ENCODE measurements at places on chromosomes 5 and 9. TPM values are rescaled to one million over a fixed set of nuclear protein-coding genes. Genes with fewer than 3 reads are reported as not detected.
A peak's percentile ranks its signal among the peaks of the same experiment; 100 is the strongest.

Gene PALM2AKAP2
- total RNA-seq, result 12.5 TPM

Gene DPM2
- 27.0 TPM for total RNA-seq

Gene AJM1
- total RNA-seq, result 1.4 TPM

Gene SPATA31C1
- total RNA-seq, result not detected

DNA sequence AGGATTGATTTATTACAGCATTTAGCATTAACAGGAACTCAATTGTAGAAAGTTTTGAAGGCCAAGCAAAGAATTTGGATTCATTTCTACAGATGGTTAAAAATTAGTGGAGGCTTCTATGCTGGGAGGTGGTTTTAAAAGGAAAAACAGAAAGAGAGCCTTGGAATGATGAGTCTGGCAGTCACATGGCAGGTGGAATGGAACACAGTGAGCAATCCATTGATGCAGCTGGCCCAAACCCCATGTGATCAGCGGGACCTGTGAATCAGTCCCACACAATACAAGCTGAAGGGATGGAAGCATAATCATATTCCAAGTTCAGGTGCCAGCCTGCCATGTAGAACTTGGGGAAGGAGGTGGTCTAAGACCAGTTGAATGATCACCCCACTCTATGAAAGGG lies 147.9 kb downstream of the PIP5K1B start:
- H3K36me3 ChIP-seq, result no peaks in the 10 kb centered on the region
- no peak overlapping the region for H3K4me3 ChIP-seq
- H3K4me1 ChIP-seq, result no peaks in the 10 kb centered on the region

DNA sequence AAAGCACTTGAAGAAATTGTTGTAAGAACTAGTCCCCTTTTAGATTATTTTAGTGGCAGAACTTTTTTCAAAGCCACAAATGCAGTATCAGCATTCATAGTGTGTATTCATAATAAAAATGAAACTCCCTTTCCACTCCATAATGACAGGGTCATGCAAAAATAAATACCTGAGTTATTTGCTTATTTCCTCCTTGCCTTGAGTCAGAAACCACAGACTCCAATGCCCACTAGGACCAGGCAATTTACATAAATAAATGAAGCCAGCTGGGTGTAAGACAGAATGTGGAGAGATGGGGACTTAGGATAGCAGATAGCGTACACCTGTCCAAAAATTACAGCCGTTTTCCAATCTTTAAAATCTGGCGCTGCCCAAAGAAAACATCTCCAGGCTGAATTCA lies 417.8 kb downstream of the TMEM161B start:
- no peak overlapping the region for H3K27ac ChIP-seq
- no peaks in the 10 kb centered on the region for H3K27me3 ChIP-seq
- no peak overlapping the region for H3K4me3 ChIP-seq

DNA sequence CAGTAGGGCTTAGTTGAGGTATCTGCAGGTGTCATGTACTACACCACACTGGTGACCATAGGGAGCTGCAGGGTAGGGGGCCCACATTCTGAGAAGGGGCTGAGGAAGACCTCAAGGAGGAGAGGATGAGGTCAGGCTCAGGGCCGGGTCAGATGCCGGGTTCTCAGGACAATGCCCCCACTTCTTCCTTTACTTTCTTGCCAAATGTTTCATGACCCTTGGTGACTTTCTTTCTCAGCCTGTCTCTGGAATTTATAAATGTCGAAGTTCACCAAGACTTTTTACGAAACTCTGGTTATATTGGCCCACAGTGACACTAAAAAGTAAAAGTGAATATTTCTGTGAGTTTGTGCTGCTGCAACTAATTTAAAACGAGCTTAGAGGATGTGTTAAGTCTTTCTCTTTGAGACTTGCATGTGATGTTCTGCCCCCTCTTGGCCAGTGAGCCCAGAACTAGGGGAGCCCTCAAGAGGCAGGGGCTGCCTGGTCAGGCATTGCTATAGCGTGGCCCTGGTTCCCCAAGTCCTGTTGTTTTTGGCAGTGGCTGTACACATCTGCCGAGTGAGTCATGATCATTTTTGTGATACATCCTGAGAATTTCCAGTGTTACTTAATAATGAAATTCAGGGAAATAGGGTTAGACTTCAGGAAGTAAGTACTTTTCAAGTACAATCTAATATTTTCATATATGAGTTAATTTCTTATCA lies 11.2 kb downstream of the ACO1 start:
- peak; percentile 97 for DNase-seq
- H3K27me3 ChIP-seq, result no peaks in the 10 kb centered on the region
- peak overlapping the region; percentile 46 for H3K4me3 ChIP-seq
- 0 out of 2 replicates have a peak, but pooled peaks cover 6% of the 10 kb centered on the region for H3K36me3 ChIP-seq

DNA sequence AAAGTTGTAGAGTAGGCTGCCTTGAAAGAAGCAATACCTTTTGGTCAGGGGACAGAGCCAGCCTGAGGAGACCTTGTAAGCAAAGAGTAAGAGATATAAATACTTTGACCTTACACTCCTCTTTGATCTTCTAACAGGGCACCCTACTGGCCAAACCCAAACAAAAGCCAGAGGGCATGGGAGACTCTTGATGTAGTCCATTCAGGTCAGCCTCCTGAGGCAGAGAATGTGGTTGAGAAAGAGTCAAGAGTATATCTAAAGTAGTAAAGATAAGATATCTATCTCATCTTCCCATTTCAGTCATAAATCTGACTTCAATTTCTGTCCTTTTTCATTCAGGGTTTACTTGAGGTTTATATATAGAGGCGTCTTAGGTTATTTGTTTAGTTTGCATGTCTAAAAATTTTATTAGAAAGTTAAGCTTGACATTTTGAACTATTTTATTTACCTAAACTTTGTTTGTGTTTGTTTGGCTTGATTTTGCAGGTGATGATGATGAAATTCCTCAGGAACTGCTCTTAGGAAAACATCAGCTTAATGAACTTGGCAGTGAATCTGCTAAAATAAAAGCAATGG lies 125.7 kb downstream of the NIPBL start:
- no peak overlapping the region for H3K27ac ChIP-seq
- no peak for DNase-seq
- H3K27me3 ChIP-seq, result no peaks in the 10 kb centered on the region
- H3K4me3 ChIP-seq, result no peak overlapping the region
- peaks cover 44% of the 10 kb centered on the region for H3K36me3 ChIP-seq
- H3K4me1 ChIP-seq, result peaks cover 14% of the 10 kb centered on the region

DNA sequence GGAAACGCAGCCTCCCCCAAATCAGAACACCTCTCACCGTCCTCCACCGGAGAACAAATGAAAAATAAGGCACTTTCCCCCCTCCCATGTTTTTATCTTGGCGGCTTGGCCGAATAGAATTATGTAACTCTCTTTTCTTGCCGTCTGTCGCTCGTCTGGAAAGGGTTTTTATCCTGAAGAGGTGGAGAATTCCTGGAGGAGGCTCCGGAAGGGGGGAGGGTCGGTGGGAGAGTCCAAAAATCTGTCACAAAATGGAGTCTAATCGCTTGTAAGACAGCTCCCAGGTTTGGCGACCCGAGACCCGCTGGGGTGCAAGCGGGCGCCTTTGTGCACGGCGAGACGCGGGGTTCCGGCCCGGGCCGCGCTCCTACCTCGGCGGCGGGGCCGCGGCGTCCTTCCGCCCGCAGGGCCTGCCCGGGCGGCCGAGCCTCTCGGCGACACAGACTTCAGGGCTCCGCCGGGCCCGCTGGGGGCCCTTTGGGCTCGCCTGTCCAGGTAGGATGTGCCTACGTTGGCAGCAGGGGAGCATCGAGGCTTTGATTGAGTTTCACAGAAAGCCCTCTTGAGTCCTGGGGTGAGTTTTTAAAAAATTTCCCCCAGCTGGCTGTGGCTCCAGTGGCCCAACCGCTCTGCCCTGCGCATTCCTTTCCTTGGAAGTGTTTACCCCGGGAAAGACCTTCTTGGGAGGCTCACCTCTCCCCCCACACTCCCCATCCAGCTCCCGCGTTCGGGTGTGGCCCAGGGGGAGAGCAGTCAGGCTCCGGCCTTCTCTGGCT lies 5.0 kb downstream of the LMX1B start:
- no peak for DNase-seq
- H3K36me3 ChIP-seq, result no peaks in the 10 kb centered on the region
- no peak overlapping the region for H3K4me3 ChIP-seq
- H3K4me1 ChIP-seq, result no peaks in the 10 kb centered on the region
- no peak overlapping the region for H3K27ac ChIP-seq

GRCh38 chr9:112751056-112751795 lies 666 bp downstream of the SNX30 start:
- peak overlapping the region; percentile 86 for H3K4me3 ChIP-seq
- no peaks in the 10 kb centered on the region for H3K27me3 ChIP-seq
- peak overlapping the region; percentile 84 for H3K27ac ChIP-seq
- DNase-seq, result peak; percentile 77
- H3K4me1 ChIP-seq, result peaks cover 43% of the 10 kb centered on the region

DNA sequence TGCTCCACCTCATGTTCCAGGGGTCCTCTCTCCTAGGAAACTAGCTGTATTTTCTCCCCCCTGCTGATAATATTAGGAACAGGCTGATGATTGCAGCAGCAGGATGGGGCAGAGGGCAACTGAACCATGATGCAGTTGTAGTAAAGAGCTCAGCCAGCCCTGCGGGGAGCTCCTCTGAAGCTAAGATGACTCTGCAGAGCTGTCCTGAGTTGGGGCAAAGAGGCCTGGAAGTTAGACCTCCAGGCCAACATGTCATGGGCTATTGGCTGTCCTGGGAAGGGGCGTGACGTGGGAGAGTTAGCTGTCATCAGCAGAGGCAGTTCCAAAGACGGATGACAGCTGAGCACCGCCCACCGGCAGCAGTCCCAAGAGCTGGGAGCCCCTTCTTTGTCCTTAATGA lies 6.6 kb upstream of the FBP1 start:
- H3K27me3 ChIP-seq, result no peaks in the 10 kb centered on the region
- no peak for DNase-seq
- H3K4me1 ChIP-seq, result peaks cover 19% of the 10 kb centered on the region
- no peak overlapping the region for H3K4me3 ChIP-seq
- H3K36me3 ChIP-seq, result no peaks in the 10 kb centered on the region

DNA sequence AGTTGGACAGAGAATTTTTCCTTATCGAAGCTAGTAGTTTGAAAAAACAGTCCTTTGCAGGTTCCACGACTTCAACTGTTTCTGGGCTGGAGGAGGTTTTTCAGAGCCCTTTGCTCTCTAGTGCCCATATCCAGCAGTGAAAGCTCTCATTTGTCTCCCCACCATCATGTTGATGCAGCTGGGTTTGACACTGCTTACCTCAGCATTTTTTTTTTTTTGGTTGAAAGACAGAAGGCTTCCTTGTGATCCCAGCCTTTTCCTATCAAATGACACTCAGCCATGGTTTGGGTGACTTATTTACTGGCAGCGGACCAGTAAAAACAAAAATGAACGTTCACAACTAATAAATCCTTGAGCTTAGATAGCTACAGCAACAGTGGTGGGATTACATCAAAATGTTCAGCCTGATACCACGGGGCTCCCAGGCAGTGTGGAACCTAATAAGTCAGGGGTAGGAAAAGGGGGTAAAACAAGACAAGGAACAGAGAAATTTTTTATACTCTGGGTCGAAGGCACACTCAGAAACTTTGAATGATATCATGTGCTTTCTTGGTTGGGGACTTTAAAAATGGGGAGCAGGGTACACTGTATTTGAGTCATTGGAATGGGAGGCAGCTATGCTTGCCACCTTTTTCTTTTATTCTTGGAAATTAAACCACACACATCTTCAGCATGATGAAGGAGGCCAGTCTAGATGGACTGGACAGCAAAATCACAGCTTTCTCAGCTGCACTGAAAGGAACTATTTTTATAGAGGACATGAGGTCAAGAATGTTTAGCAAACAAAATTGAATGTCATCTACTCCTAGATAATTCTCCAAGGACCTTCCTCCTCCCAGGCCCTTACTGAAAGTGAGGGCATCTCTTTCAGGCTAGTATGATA lies 308.9 kb upstream of the MPDZ start:
- peaks cover 13% of the 10 kb centered on the region for H3K27me3 ChIP-seq
- no peak overlapping the region for H3K27ac ChIP-seq
- no peaks in the 10 kb centered on the region for H3K4me1 ChIP-seq
- H3K36me3 ChIP-seq, result no peaks in the 10 kb centered on the region

GRCh38 chr9:114497727-114498382 lies 7.4 kb downstream of the WHRN start:
- no peaks in the 10 kb centered on the region for H3K27me3 ChIP-seq
- DNase-seq, result no peak
- H3K4me1 ChIP-seq, result no peaks in the 10 kb centered on the region
- no peak overlapping the region for H3K27ac ChIP-seq
- no peaks in the 10 kb centered on the region for H3K36me3 ChIP-seq

GRCh38 chr5:126544087-126544740 lies 50.8 kb downstream of the ALDH7A1 start:
- H3K27ac ChIP-seq, result no peak overlapping the region
- peak; percentile 52 for DNase-seq
- no peaks in the 10 kb centered on the region for H3K27me3 ChIP-seq
- no peaks in the 10 kb centered on the region for H3K4me1 ChIP-seq
- H3K36me3 ChIP-seq, result peaks cover 26% of the 10 kb centered on the region
- no peak overlapping the region for H3K4me3 ChIP-seq

DNA sequence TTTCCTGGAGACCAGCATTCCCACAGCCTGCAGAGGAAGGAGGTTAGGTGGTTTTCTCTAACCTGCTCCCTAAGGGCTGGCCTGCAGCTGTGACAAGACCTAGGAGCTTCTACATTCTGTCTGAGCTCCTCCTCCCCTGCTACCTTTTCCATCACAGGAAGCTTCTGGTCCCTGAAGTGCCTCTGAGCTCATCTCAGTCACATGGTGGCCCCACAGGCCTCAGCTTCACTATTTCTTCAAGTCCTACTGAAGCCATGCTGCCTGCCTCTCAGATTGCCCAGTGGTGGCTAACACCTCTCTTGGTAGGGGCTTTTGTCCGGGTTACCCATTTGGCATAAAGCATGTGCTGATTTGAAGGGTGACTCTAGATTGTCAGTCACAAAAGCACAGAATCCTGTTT lies 259.4 kb downstream of the CRB2 start:
- peaks cover 9% of the 10 kb centered on the region for H3K4me1 ChIP-seq
- no peaks in the 10 kb centered on the region for H3K36me3 ChIP-seq
- H3K27ac ChIP-seq, result no peak overlapping the region
- DNase-seq, result no peak
- H3K27me3 ChIP-seq, result no peaks in the 10 kb centered on the region

Data from GM23248 (cell line).